ENCODE measurements at places on chromosomes 1 and 21.

DNA sequence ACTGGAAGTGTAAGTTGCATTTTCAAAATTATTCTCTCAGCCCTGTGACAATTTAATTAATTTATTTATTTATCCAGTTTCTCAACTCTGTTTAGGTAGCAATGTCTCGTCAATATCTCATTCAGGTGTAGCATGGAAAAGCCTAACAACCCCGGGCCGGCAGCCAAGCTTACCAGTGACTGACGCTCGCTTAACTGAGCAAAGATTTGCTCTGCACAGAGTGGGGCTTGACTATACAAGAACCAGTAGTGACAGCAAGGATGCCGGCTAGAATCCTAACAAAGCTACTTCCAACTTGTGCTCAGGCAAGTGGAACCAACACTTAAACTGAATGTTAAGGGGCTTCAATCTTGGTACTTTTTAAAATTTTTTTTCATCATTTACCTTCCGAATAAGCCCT is 80.9 kb upstream of the ESRRG start:
- no peak for DNase-seq

GRCh38 chr1:223770621-223771315 is 58.4 kb downstream of the CAPN2 start:
- no peak for DNase-seq

DNA sequence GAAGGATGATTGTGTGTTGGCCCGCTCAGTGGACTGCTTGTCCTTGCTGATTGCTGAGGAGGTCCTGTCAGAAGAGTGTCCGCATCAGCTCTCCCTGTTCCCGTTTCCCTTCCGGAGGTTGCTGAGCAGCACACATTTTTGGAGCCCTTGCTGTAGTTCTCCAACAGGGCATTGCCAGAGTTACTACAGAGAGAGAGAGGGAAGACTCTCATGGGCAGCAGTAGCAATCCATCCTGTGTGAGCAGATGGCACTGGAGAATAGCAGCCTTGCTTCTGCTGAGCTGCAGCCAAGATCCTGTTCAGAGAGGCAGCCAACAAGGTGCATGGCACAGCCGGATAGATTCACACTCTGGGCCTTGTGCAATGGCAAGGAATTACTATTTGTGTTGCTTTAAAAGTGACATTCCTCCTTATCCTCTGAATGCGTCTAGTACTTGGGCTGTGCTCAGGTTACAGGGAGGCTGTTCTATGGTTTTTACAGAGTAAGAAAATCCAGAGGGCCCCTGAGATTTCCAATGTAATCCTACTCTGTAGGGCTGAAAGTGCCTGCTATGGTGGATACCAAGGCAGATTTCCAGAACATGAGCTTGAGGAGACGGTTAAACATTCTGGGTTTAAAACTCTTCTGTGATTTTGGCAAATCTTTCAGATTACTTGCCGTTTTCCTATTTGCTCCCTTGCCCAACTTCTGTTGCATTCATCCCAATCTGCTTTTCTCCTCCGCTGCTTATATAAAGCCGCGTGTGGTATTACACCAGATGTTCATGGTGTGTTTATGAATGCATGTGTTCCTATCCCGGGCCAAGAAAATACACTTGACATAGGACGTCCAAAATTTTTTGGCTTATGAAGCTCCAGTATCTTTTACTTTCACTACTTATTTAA is 27.4 kb downstream of the AK4 start:
- DNase-seq = no peak

GRCh38 chr1:182829285-182829932 is 9.7 kb upstream of the DHX9 start:
- DNase-seq = no peak

- no peak for DNase-seq
Observed at GRCh38 chr21:45041984-45042663, 32.3 kb upstream of the ADARB1 start.

GRCh38 chr1:9347095-9347850 is 54.6 kb downstream of the SPSB1 start:
- DNase-seq = no peak

GRCh38 chr1:159973350-159973940 is 19.4 kb upstream of the SLAMF9 start:
- DNase-seq = no peak

DNA sequence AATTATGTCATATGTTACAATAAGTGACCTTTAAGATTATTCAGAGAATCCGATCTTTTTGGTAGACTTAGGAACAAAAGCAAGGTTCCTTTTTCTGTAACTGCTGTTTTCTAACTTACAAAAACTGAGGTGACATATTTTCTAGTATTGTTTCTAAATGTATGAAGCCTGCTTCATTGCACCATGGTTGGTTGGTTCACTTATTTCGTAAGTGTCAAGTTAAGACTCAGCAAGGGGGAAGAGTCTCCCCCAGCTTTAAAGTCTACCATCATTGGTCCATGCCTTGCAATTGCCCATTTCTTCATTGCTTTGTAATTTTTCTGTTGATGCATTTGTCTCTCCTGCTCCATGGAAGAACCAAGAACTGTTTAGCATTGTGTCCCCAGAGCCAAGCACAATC is 136.9 kb downstream of the DISC1 start:
- DNase-seq = no peak

DNA sequence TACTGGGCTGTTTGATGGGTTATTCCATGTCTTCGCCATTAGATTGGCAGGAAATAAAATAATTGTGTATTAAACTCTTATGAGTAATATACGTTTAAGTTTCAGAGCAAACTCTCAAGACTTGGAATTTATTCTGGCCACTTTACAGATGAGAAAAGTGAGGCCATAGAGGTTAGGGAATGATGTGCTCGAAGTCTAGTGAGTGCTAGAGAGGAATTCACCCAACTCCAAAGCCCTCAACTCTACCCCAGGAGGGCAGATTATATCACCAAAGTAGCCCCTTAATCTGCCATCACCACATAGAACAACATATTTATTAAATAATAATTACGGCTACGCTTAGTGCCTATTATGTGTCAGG is 440 bp upstream of the MUL1 start:
- DNase-seq = no peak

DNA sequence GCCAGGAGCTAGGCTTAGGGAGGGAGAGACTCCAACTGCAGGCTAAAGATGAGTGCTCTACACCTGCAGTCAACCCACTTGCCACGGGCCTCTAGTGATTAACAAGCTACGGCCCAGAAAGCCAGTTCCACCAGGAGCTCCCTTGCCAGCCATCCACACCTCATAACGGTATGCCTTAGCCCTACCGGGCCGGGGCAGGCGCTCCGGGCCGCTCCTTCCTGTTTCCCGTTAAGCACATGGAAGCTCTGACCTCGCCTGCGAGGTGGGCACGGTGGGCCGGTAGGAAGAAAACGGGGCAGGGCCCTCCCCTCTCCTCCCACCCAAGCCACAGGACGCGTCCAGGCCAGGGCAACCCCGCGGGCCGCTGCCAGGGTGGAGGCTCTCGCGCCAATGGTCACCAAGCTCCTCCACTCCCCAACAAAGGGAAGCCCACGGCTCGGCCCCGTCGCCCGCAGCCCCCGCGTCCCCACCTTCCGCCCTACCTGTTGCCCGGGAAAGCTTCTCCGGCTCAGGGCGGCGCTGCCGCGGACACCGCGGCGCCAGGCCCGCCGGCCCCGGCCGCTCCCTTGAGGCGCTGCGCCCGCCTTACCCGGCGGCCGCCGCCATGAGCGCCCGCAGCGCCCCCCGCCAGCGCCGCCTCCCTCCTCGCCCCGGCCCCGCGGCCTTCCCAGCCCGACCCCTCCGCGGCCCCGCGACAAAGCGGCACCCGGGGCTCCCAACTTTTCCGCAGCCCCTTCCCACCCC is 627 bp downstream of the CERS2 start:
- DNase-seq = peak; percentile 17

DNA sequence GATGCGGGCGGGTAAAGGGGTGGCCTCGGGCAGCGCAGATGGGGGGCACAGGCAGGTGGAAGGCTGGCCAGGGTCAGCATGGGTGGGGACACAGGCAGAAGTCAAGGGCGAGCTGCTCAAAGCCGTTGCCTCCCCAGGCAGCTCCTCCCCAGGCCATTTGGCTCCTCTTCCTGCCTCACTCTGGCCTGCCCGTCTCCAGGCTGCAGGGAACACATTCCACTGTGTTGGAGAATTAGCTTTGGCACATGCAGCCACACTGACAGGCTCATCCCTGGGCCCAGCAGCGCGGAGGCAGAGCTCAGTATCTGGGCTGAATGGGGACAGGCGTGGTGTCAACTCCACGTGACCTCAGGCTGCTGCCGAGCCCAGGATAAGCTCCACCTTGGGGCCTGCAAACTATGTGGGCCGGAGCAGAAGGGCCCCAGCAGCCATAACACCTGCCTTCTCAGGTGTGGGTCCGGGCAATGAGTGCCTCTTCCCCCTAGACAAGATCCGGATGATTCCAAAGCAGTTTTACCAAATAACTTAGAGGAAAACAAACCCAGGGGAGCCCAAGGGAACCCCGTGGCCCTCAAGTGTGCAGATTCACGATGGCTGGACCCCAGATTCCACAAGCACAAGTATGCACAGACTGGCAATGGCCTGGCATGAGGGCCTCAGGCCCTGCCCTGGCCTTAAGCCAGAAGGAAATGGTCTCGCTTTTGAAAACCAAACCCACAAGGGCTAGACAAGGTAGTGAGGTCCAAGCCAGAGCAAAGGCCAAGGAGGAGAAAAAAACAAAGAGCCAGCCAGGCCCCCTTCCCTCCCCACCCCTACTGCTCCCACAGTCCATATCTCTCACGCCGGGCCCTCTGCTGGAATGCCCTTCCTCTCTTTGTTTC is 40.2 kb downstream of the HSPG2 start:
- no peak for DNase-seq

GRCh38 chr1:22780696-22781095 is 70.1 kb downstream of the EPHB2 start:
- no peak for DNase-seq

GRCh38 chr1:64864018-64864940 is 102.1 kb downstream of the JAK1 start:
- DNase-seq = peak; percentile 24

DNA sequence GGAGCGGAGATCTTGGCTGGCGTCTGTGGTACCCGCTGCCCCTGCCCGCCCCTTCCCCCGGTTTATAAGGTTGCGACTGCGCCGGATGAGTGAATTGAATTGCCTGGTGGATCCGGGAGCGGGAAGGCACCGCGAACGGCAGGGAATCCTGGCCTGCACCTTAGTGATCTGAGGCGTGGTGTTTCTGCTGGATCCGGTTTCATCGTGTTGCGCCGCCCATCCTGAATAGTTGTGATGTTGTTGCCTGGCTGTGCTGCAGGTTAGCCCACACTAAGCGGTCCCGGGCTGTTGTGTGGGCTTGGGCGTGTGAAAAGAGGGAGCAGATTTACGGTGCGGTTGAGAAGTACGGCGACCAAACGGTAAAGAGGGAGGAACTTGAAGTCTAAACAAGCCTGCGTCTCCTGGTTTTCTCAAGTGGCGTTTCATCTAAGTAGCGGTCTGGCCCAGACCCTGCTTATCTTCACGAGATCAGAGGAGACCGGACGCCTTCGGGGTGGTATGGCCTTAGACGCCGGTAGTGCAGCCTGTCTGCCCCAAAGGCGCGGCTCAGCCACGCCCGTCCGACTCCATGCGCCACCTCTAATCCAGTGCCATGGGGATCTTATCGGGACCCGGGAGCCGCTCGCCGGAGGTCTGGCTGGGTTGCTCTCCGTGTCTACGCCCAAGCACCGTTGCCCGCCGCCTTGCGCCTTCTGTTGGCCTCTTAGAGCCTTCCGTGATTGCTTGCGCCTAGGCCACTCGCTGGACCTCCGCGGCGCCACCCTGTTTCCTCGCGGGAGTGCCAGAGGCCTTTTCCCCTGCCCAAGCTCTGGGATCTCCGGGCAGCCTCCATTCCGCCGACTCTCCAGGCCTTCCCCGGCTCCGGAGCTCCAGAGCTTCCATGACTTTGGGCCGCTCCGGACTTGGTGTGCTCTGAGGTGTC is 87.5 kb upstream of the RHOU start:
- no peak for DNase-seq

GRCh38 chr1:178031856-178032320 is 62.0 kb upstream of the RASAL2 start:
- no peak for DNase-seq

GRCh38 chr21:44949779-44950198 is 10.0 kb downstream of the SLX9 start:
- DNase-seq = no peak

DNA sequence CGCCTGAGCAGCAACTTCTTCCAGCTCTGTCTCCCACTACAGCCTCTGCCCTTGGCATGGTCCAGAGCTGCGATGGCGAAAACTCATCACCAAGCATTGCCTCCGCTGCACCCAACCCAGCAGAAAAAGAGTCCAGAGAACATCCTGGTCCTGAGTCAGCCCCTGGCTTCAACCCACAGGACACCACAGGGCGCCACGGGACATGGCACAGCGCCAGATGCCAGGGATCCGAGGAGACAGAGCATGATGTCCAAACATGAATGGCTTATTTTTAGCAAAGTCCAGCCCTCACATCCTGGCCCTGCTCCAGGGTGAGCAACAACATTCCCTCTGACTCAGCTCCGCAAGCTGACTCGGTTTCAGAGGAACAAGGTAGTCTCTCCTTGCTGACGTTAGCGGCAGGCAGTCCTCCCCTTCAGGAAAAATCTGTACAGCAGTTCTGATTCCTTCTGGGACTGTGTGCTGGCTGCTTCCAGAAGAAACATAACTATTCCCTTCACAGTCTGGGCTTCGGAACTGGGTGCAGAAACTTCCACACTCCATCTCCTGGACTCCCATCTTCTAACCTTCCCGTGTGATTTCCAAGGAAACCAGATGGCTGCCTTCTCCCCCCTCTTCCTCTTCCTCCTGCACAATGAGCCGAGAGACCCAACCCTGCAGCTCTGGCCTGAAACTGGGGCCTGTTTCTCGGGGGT is 131.3 kb downstream of the TOMM20 start:
- no peak for DNase-seq

DNA sequence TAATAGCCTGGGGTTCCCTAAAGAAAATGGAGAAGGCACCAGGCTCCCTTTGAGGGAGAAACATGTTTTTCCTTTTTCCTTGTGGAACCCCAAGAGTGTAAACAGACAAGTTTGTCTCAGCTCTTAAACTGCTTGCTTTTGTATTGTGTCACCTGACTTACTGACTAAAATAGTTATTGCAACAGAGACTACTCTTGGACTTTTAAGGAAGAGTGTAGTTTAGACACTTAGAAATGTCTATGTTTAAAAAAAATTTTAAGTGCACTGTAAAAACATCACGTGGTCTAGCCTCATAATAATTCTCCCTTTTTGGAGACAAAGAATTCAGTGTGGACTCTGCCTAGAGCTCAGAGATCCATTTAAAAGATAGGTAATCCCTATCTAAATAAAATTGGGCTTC is 141.1 kb downstream of the TRIM33 start:
- DNase-seq = no peak
